ENCODE measurements at places on chromosomes 2 and 18.

DNA sequence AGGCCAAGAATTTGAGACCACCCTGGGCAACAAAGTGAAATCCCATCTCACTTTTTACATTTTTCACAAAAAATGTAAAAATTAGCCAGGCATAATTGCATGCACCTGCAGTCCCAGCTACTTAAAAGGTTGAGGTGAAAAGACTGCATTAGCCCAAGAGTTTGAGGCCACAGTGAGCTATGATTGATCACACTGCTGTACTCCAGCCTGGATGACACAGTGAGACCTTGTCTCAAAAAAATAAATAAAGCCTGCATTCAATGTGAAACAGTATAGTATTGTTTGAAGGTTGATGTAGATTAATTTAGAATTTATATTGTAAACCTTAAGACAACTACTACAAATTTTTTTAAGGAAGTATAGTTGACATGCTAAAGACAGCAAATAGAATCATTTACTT, 53.5 kb downstream of the TBC1D8 start:
- DNase-seq = no peak

DNA sequence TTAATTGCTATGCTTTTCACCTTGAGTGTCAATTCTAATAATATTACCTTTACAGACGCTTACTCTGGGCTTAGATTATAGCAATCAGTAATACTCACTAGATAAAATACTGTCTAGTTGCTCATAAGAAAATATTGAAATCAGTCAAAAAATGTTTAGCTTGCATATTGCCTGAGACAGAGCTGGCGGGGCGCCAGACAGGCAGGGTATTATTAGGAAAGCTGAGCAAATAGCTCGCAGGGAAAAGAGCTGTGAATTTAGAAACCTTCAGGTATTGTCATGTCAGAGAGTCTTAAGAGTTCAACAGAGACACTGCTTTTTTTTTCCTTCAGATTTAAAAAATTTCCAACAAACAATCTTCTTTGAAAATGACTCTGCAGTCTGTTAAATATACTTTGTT, 118.4 kb downstream of the MEIS1 start:
- DNase-seq = no peak

- DNase-seq = no peak
These were observed 58.6 kb upstream of the BCL11A start for GRCh38 chr2:60612033-60612432.

- no peak for DNase-seq
These were observed 161.1 kb downstream of the GFPT1 start for GRCh38 chr2:69225933-69226332.

GRCh38 chr18:13488281-13488929, 238.0 kb downstream of the FAM210A start:
- no peak for DNase-seq

DNA sequence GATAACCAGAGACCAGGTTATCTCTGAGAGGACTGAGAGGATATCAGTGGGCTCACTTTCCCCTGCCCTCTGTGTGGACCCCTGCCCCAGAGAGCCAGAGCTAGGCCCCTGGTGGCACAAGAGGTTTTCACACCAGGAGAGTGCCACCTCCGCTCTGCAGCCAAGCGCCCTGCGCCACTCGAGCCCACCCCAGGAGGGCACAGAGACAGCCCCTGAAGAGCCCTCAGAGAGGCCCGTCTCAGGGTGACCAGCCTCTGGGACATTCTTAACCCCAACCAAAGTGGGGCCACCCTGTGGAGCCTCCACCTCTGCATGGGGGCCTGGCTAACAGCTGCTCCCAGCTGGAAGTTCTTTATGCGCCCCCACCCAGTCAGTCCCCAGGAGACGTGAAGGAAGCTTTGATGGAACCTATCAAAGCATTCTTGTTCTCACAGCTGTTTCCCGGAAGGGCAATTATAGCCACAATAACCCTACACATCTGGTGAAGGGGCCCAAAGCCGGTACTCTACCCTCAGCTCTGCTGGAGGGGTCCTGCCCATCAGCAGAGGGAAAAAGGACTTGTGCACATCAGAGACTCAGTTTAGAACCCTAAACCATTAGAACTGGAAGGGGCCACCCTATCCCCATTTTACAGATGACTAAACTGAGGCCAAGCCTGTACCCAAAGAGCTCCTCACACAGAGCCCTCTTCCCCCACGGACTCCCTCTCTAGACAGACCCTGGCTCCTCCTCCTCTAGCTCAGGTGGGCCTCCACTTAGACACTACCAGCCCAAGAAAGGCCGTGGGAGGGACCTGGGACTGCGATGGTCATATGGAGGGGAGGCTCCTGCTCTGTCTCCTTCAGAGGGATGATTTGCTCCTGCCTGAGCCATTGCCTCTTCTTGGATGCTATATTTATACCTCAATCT, 101.1 kb downstream of the ZFP36L2 start:
- DNase-seq = peak; percentile 35

GRCh38 chr2:42835577-42836371, 43.4 kb upstream of the HAAO start:
- no peak for DNase-seq

DNA sequence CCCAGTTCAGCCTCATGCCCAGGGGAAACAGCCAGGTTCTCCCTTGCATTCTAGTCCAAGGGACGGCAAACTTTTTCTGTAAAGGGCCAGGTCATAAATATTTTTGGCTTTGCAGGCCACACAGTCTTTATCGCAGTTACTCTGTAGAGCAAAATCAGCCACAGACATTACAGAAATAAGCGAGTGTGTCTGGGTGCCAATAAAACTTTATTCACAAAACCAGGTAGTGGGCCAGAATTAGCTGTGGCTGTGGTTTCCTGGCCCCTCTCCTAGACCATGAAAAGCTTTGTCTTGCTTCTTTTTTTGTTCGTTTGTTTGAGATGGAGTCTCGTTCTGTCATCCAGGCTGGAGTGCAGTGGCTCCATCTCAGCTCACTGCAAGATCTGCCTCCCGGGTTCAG, 80.1 kb downstream of the EIPR1 start:
- no peak for DNase-seq

DNA sequence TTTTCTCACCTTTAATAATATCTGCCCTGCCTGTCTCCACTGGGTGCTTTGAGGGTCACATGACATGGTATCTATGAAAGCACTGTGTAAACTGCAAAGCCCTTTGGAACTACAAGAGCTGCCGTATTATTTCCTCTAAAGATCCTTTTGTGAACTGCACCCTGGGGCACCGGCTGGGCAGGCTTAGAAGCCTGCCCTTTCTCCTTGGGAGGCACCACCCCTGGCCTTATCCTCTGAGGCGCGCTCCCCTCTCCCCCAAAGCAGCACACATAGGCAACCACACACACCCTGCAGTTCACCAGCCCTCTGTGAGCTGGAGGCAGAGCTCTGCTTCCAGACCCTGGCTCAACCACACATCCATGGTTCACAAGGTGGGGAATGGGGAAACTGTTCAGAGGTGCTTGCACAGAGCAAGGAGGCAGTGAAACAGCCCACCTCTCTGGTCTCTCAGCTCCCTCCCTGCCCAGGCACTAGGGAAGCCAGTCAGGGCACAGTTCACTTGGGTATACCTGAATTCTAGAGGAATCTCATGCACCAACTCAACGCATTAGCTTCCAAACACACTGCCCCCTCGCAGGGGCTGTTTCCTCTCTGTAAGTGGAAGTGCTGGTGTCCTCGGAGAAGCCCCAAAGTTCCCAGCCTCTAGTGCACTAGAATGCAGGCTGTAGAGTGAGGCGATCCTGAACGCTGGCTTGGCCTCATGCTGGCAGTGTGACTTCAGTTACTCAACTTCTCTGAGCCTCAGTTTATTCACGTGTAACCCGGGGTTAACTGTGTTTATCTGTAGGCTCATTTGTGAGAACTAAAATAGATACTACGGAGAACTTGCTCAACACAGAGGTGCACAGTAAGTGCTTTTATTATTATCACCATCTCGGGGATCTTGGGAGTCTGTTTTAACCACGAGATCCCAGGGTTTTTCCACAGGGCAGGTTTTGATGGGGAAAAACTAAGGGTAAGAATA, 11.0 kb downstream of the SIGLEC15 start:
- no peak for DNase-seq

DNA sequence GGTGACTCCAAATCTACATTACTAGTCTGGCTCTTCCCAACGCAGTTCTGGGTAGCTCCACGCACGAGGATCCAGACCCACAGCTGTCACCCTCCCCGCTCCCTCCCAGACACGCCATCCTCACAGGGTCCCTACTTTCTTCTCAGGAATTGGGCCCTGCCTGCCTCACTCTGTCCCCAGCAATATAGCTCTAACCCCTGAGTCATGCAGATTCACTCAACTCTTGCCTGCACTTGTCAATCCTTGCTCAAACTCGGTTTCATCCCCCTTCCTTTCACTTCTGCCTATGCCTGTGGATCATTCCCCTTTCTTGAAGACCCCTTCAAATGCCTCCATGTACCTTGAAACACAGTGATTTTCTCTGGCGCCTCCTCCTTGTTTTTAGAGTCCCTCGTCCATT, 5.0 kb downstream of the ST8SIA5 start:
- DNase-seq = no peak

GRCh38 chr2:138356178-138356577, 145.4 kb upstream of the SPOPL start:
- no peak for DNase-seq

DNA sequence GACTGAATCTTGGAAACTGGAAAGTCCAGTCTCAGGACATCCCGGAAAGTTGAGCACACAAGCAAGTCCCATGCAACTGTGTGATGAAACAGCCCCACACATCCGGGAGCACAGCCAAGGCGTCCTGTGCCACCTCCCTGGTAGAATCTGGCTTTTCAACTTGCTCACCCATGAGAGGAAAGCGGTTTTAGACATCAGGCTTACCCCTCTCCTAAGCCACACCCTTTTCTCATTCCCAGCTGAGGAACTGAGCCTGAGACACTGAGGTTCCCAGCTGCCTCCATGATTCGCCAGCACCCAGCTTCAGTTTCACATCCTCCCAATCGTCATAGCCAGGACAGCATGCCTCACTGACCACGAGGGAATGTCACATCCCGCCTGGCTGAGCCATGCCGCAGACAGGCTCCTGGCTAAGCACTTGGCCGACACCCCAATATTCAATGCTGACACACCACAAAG, 60.3 kb downstream of the STEAP3 start:
- DNase-seq = peak; percentile 31

DNA sequence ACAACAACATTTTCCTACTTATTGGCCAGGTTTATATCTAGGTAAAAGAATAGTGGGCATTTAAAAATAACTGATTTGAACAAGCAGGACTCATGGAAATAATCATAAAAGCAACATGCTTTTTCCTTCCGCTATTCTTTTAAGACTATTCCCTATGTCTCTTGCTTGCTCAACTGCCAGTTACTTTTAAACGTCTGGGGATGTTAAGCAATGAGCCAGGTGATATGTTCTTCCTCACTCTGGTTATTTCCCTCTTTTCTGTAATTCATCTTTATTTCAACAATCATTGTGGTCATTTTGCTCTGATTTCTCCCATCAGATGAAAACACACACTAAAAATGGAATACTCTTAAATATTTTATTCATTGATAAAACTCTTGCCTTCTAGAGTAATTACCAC, 33.4 kb upstream of the SLC8A1 start:
- no peak for DNase-seq

DNA sequence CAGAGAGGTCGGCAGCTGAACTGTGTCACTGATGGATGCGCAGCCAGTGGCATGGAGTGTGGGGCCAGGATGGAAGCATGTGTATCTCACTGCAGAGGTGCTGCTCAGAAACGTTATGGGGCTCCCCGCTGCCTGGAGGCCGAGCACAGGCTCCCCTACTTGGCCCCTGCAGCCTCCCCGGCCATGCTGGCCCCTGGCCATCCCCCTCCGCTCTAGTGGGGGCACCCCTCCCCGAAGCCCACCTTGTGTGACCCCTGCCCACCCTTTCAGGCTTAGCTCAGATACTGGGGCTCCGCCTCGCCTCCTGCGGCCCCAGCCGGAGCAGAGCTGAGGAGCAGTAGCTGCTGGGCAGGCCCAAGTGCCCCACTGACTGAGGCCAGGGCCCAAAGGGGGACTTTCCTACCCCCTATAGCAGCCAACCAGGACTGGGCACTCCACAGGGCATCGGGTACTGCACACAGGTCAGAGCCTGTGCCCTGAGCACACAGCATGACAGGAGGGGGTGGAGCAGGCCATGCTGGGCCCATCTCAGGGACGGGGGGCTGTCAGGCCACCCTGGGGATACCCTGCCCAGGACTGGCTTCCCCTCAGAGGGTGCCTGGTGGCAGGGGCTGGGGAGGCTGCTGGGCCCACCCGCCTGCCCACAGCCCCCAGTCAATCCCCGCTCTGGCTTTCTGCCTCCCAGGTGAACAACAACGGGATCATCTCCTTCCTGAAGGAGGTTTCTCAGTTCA, 31.3 kb downstream of the SNED1 start:
- DNase-seq = no peak

GRCh38 chr18:44625386-44625785, 55.3 kb upstream of the SETBP1 start:
- peak; percentile 37 for DNase-seq

DNA sequence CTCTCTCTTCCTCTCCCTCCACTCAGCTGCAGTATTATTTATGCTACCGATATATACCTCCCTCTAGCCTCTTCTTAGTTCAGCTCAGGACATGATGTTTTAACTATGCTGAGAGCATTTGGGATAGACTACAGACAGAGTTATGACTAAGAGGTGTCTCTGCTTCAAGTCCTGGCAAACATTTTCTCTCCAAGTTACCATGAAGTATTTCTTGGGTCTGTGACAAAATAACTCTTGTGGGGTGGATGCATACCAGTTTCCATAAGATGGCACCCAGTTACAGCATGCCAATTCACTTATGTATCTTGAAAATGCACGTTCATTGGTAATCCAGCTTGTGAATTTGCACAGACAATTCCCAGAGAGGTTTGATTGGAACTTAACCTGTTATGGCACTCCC, 737.6 kb downstream of the SLC4A3 start:
- DNase-seq = no peak

DNA sequence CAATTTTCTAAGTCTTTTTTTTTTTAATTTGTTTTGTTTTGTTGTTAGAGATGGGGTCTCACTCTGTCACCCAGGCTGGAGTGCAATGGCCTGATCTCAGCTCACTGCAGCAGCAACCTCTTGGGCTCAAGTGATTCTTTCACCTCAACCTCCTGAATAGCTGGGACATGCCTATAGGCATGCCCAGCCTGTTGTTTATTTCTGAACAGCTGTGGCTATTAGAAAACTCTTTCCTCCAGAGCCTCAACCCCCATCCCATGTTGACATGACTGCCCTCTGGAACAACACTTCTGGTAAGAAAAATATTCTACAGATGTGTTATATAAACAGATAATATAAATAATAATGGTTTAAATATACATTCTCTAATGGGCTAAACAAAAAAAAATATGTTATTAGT, 44.4 kb upstream of the TWSG1 start:
- DNase-seq = no peak

GRCh38 chr2:240168546-240169361, 28.3 kb upstream of the OTOS start:
- DNase-seq = peak; percentile 31

GRCh38 chr2:127081826-127082633, 24.9 kb downstream of the BIN1 start:
- DNase-seq = no peak

GRCh38 chr2:168773719-168774521, 28.5 kb upstream of the NOSTRIN start:
- DNase-seq = peak; percentile 86

DNA sequence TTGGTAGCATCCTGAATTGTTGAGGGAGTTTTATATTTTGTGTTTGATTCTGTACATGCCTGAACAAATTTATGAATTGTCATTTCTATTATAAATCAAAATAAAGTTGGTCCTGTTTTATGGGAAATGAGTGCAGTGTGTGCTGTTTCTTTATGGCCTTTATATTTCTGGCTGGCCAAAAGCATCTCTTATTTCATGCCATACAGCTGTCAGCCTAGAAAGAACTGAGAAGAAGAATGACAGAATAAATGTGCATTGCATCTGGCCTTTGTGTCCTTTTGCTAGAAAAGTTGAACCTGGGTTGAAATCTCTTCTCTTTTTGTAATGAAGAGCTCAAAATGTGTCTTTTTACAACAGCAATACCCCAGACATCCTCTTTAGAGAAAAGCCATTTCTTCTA, 474.7 kb upstream of the LRATD1 start:
- DNase-seq = no peak

Measured in endodermal cell (in vitro differentiated cells).